Stimulated activated CD4-positive, alpha-beta T cell treated with anti-CD3 and anti-CD28 coated beads, Interleukin-12 subunit alpha, Interleukin-12 subunit beta, amount 100 ng/mL, for 4 hours (primary cell): ENCODE measurements at places on chromosomes 2 and 18.

- no peak for DNase-seq
Measured at GRCh38 chr2:219968685-219969345, 341.4 kb downstream of the SLC4A3 start.

DNA sequence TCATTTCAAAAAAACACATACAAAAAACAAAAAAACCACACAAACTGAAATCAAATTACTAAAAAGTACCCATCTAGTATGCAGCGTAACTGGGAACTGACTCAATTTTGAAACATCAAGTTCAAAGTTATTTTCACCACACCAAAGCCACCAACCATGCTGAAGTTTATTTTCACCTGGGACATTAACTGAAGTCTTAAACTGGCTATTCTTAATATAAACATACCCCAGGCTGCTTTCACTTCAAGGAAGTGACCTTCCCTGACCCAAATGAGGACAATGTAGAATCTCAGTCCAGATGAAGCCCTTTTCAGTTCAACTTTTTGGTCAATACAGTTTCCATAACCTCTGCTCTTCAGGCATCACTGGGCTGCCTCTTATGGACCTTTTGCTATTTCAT lies 84.6 kb downstream of the PIGN start:
- no peak for DNase-seq

DNA sequence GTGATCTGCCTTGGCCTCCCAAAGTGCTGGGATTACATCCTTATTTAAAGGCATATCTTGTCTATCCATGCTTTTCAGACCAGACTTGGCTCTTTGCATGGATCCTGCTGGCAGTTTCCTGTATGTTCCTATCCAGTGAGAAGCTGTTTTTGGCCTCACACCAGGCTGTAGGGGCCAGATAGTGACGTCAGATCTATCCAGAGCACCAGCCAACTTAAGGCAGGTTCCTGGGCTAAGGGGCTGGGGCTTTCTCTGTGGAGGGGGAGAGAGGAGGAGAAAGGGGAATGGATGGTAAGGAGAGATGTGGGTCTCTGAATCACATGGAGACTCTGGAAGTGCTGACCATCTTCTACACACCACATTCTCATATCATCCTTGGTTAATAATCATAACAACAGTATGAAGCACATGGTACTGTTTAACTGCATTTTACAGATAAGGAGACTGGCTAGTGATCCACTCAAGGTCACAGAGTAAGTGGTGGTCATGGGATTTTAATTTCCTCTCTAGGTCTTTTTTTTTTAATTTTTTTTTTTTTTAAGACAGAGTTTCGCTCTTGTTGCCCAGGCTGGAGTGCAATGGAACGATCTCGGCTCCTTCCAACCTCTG lies 2.0 kb upstream of the FAM117B start:
- no peak for DNase-seq

GRCh38 chr2:182509-183122 lies 81.2 kb downstream of the SH3YL1 start:
- no peak for DNase-seq

DNA sequence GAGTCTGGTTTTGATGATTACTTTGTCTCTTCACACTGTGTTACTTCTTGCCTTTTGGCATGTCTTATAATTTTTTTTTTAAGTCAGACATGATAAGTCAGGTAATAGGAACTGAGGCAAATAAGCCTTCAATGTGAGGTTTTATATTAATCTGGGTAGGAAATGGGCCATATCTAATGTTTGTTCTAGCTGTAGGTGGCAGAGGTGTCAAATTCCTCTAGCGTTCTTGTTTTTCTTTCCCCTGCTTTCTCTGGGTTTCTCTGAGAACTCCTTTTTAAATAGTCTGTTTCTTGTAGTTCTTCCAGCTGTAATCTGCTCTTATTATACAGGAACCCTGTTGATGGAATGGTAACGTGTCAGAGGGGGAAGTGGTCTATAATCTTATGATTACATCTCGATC lies 5.7 kb downstream of the SP140 start:
- no peak for DNase-seq

GRCh38 chr2:96092573-96092877 lies 23.8 kb downstream of the ADRA2B start:
- no peak for DNase-seq

DNA sequence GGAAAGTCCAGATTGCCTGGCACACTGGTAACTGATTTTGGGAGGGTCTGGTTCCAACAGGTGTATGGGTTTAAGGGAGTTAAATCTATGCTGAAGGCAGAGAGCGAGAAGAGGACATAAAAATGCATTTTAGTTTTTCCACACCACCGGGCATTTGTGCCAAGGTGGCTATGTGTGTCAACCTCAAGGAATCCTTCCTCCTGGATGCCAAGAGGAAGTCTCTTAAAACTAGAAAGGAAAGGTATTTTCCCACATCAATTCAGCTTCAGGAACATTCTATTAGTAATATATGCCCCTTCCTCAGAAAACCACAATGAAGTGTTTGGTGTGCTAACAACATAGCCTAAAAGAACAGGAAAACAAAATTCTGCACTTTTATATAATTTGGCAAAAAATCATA lies 5.4 kb upstream of the GAREM1 start:
- no peak for DNase-seq

- no peak for DNase-seq
Measured at GRCh38 chr18:29104671-29105070, 927.7 kb upstream of the CDH2 start.

DNA sequence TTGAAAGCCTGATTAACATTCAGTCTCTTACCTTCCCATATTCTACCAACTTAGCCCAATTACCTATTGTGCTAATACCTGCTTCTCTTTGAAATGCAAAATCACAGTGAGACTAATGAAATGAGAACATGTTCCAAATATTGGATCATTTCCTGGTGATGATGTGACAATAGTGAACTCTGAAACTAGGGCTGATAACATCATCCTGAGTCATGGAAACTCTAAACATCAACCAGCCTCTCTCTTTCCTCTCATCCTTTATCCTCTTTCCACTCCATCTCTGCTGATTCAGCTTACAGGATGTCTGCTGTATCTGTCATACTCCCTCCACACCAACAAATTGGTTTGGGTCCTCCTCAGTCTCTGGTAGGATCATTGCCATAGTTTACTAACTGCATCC lies 98.8 kb upstream of the NCKAP5 start:
- DNase-seq: no peak

- DNase-seq: no peak
Measured at GRCh38 chr2:211376410-211376809, 820.0 kb downstream of the CPS1 start.

- DNase-seq: no peak
Measured at GRCh38 chr2:208175840-208176153, 12.4 kb upstream of the CRYGA start.

- DNase-seq: no peak
Measured at GRCh38 chr2:134611316-134611715, 107.5 kb downstream of the TMEM163 start.

- DNase-seq: no peak
Measured at GRCh38 chr2:109349503-109350465, 220.8 kb downstream of the SH3RF3 start.

- no peak for DNase-seq
Measured at GRCh38 chr18:75167759-75168618, 41.0 kb downstream of the PTGR3 start.

- peak; percentile 83 for DNase-seq
Measured at GRCh38 chr2:176454893-176455815, 185.9 kb downstream of the MTX2 start.

DNA sequence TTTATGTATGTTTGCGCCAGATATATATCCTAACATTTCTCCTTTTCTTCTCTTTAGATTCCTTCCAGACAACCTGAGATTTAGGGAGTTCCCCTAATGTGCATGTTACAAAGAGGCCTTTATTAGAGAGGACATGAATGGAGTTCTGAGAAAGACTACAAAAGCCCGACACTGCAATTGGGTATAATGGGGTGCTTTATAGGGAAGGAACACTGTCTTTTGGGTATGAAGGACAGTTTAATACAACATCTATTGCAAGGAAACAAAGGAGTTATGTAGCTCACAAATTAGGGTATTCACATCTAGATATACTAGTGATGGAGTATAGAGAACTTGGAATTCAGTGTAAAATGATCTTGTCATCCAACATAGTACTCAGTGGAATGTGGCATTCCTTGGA lies 383.8 kb downstream of the FIGN start:
- no peak for DNase-seq

- DNase-seq: no peak
Measured at GRCh38 chr2:196987649-196988364, 61.3 kb upstream of the PGAP1 start.

DNA sequence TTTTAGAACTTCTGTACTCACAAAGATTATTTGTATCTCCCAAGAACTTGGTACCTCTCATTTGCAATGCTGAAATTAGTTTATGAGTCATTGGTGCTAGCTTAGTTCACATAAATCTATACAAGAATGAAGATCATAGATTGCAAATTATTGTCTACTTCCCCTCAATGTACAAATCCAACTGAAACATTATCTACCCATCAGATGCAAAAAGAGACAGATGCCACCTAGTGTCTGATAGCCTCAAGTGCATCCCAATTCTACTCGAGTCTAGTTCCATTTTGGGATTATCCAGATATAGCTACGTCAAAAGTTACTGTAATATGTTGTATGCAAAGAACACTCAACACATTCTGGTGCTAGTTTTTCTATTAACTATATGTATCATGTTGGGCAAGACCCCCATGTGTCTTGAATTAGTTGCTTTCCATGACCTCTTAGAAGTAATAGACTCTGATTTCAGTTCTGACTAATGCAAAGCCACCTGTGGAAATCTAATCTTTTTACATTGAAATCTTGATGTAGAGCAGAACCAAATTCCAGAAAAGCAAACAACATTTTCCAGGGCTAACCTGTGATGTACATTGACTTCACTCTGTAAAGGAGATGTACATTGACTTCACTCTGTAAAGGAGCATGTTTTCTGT lies 210.0 kb downstream of the RBM43 start:
- DNase-seq: no peak

DNA sequence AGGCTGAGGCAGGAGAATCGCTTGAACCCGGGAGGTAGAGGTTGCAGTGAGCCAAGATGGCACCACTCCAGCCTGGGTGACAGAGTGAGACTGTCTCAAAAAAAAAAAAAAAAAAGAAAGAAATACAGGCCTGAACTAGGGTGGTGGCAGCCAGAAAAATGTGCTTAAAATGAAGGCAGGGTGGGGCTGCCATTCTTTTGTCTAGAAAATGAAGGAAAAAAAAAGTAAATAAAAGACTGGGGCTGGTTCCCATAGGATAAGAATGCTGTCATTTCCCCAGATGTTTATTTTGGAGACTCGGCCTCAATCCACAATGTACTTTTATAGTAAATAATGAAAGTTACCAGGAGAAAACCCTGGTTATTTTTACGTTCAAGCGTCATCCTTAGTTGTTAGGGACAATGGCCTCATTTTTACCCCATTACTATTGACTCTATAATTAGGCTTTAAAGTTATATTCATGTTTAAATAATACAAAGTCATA lies 58.9 kb downstream of the ATP8B1 start:
- DNase-seq: no peak

- DNase-seq: no peak
Measured at GRCh38 chr2:88693911-88694414, 2.5 kb downstream of the RPIA start.

- DNase-seq: peak; percentile 69
Measured at GRCh38 chr2:237427769-237428506, 14.0 kb upstream of the COL6A3 start.

DNA sequence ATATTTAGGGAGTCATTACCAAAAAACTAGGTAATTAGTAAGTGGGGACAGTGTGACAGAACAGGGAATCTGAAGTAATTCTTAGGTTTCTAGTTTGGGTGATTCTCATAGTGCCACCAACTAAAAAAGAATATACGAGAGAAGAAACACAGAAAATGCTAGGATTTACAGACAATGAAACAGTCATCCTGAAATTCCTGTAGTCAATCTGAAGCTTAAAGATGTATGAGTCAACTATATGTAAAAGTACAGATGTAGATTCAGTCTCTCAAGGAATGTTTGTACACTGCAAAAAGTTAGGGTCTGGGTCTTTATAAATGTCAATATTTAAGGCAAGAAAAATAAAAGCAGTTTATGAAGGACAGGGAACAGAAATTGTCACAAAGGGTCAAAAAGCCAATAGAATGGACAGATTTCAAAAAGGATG lies 107.0 kb downstream of the STRN start:
- no peak for DNase-seq

DNA sequence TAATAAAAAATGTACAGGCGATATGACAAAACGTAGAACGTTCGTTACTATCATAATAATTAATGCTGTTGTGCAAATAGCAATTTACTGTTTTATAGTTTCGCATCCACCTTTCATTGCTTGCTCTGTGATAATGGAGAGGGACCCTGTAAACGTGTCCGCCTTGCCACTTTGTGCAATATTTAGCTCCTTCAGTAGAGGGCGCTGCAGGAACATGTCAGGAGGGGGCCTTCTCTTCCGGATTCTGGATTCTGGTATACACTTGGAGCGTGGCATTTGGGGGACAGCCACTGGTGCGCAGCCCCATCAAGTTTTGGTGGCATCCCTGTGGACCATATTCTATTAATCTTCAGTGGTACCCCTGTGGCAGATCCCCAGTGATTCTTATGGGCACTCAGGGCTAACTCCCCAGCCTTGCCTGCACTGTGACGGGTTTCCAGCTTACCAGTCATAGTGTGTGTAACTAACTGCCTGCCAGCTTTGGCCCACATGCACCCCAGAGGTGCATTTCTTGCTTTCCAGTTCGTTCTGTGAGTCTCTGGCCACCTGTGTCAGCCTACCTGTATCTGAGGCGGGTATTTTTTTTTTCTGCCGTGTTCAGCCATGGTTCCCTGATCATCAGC lies 140.3 kb downstream of the CYRIA start:
- no peak for DNase-seq

DNA sequence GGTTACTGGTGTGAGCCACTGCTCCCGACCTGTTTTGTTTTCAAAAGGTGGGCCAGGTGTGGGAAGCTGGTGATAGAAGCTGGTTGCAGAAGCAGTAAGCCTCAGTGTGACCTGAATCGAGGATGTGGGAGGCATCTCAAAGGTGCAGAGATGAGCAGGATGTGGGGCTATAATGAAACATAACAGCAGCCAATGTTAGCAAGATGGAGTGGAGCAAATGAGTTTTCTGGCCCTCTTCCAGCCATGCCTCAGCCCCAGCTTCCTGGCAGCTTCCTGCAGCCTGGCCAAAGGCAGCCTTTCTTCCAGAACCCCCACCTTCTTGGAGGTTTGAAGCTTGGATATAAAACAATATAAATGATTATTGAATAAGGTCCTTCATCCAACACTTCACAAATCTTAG lies 184.8 kb downstream of the NCK2 start:
- DNase-seq: peak; percentile 12

- no peak for DNase-seq
Measured at GRCh38 chr2:233824373-233824772, 30.0 kb downstream of the HJURP start.

DNA sequence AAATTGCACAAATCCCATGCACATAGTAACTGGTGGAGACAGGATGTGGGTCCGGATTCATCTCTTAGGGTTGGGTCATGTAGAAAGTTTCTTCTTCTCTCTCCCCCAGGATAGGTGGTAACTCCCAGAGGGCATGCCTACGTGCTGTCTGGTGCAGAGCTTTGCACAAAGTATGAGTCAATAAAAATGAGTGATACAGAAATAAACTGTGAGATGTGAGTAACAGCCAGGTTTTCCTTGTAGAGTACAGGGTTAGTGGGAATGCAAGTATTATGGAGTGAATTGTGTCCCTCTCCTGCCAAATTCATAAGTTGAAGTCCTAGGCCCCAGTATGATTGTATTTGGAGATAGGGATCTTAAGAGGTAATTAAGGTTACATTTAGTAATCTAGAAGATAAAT lies 289.4 kb downstream of the ALK start:
- DNase-seq: no peak
